ENCODE measurements at places on chromosomes 13 and 19.

DNA sequence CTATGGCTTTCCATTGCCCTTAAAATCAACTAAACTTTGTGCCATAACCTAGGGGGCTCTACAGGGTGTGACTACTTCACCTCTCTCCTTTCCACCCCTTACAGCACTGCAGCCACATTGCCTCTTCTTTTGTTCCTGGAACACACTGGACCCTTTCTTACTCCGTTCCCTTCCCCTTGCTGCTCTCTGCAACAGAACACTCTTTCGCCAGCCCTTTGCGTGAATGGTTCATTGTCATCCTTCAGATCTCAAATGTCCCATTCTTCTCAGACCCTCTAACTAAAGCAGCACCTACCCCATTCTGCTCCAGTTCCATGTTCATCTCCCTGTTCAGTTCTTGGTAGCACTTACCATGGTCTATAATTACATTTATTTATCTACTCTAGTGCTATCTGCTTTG is 208.3 kb downstream of the OXGR1 start:
- no peak for DNase-seq

DNA sequence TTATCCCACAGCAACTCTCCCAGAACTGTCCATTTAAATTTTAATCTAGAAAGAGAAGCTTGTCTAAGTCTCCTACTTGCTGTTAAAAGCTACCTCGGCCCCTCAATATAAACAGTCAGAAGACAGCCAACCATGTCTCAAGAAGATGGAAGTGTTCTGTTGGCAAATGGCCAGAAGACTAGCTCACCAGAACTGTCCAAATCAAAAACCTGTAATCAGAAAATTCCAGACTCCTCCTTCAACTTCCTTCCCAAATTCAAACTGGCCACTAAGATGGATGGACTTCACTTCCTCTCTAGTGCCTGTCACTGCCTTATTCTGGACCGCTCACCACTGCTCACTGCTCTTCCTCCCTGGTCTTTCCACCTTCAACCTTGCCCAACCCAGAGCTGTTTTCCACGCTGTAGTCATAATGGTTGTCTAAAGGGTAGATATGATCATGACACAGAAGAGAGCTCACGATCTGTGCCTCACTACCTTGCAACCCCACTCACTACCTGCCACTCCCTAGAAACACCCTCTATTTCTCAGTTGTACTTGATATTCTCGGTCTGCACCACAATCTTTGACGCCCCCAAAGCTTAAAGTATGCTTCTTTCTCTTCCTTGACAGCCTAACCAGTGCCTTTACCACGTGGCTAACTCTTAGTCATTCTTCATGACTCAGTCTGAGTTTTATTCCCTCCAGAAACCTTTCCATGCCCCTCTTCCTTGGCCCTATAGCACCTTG is 9.2 kb downstream of the FGF14 start:
- DNase-seq: no peak

GRCh38 chr13:33537026-33537425 is 251.5 kb upstream of the STARD13 start:
- DNase-seq: no peak

DNA sequence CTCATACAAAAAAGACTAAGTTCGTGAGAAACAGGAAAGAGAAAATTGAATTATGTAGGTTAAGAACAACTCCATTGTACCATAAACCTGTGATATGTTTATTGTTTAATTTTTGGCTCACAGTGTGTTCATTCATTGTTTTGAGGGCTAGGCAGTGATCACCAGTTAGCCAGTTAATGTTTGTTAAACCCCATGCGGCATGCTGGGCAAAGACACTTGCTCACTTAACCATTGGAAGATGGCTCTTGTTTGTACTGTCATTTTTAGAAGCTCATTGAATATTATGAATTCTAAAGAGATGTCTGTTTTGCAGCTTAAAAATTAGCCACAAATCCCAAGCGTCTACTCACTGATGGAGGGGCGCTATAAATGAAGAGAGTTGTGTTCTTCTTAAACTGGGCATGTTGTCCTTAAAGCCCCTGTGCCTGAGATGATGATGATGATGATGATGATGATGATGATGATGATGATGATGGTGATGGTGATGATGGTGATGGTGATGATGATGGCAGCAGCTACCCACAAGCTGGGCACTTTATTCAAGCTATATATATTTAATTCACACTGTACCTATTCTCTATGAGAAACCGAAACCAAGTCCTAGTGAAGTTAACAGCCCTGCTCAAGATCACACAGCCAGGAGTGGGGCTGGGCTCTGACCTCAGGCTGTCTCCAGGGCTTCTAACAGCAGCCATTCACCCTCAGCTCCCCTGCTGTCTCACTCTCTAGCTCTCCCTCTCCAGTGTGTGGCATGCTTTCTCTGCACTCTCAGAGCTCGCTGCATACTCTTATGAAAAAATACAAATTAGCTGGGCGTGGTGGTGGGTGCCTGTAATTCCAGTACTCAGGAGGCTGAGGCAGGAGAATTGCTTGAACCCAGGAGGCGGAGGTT is 169.1 kb downstream of the SHISA2 start:
- no peak for DNase-seq

- no peak for DNase-seq
These were observed 11.5 kb upstream of the KANK2 start for GRCh38 chr19:11208561-11209471.

DNA sequence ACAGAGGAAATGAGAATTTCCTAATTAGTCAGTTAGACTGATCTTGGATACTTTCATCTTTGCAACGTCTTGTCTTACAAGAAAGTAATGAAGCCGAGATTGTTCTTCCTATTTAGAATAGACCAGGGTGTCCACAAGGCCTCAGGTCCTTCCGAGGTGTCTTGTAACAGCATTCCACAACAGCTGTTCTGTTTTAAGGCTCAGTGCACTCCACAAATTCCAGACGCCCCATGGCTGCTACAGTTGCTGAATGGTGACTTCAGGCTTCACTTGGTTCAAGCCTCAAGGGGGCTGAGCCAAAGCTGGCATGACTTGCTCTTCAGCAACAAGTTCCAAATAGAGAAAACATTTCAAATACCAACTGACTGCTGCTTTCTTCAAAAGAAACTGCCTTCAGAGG is 143.4 kb downstream of the SHISA2 start:
- DNase-seq: no peak

DNA sequence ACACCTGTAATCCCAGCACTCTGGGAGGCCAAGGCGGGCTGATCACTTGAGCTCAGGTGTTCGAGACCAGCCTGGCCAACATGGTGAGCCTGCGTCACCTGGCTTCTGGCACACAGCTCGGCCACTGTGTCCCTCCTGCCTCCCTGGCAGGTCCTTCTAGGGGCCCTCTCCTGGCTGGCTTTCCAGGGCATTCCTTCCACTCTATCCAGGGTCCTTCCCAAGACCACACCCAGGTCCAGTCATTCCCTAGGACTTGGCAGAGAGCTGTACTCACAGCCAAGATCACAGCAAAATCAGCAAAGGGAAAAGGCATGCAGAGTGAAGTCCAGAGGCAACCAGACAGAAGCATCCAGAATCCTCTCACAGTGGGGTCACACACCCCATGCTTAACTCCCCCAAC is 9.7 kb upstream of the HSH2D start:
- no peak for DNase-seq

- no peak for DNase-seq
These were observed 46.9 kb upstream of the SLITRK1 start for GRCh38 chr13:83929157-83929556.

GRCh38 chr13:44549476-44549875 is 26.7 kb downstream of the TSC22D1 start:
- DNase-seq: no peak

GRCh38 chr19:6233056-6233826 is 46.5 kb downstream of the MLLT1 start:
- DNase-seq: no peak

DNA sequence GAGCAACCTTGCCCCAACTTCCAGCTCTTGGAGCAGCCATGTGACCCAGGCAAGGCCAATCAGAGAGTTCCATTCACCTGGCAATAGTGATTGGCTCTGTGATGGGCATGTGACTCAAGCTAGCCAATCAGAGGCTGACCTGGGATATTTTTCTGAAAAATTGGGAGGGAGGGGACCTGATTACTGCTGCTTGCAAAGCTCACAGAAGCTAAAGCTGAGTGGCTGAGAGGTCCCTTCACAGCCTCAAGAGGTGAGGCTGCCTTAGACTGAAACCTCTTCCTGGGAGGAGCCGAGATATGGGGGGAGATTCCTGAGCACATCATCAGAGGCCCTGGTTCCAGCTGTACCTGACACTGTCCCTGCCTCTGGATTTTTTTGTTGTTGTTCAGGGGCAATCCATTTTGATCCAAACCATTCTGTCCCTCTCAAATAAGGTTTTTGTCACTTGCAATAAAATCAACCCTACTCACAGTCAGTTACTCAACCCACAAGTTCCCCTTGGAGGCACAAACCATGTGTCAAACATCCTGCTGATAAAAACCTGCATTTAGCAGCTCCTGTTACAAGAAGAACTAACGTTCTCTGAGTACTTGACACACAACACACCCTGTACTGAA is 4.8 kb downstream of the CIB3 start:
- DNase-seq: no peak

GRCh38 chr13:69423844-69424243 is 683.8 kb upstream of the ATXN8OS start:
- no peak for DNase-seq

- no peak for DNase-seq
These were observed 96.8 kb upstream of the KLF12 start for GRCh38 chr13:74230984-74231501.

GRCh38 chr13:94617389-94618000 is 15.8 kb downstream of the GPR180 start:
- DNase-seq: no peak

DNA sequence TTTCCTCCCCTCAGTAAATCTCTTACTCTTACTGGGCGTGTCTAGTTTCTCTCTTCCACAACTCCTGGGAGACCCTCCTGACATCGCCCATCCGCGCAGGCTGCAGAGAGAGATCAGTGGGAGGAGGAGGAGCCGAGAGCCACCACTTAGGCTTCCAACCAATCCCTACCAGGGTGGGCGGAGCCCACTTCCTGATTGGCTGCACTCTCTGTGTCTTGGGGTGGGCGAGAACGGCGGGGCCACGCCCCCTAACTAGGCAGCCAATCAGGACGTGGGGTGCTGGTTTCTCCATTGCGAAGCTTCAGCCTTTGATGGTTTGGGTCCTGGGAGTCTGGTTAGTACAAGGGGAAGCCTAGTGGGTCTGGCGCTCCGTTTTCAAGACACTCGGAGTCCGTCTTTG is at the start of gene PMIS2:
TSS of gene PMIS2 (plus strand) at position 326 of the 400 bp plus-strand sequence. CDS start 87 bp downstream, outside the sequence.
- DNase-seq: no peak

- DNase-seq: no peak
These were observed 79.5 kb upstream of the SERP2 start for GRCh38 chr13:44293908-44294735.

GRCh38 chr13:110108348-110109139 is 198.4 kb downstream of the COL4A1 start:
- DNase-seq: no peak

GRCh38 chr13:110138010-110138699 is 168.8 kb downstream of the COL4A1 start:
- DNase-seq: peak; percentile 36

DNA sequence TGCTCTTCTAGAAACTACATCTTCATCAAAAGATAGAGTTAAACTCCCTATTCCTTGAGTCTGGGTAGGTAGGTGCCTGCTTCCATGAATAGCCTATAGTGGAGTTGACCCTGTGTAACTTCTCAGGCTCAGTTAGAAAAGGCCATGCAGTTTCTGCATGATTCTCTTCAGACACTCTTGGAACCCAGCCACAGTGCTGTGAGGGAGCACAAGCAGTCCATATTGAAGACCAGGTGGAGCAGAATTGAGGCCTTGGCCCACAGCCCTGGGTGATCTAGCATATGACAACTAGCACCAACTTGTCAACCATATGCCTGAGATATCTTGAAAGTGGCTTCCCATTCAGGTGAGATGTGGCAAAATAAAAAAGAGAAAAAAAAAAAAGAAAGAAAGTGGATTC is 10.3 kb upstream of the PAN3 start:
- no peak for DNase-seq

- no peak for DNase-seq
These were observed 138.7 kb downstream of the KDM4B start for GRCh38 chr19:5107432-5108122.

GRCh38 chr19:41799444-41800000 is 3.1 kb downstream of the CEACAM3 start:
- no peak for DNase-seq

DNA sequence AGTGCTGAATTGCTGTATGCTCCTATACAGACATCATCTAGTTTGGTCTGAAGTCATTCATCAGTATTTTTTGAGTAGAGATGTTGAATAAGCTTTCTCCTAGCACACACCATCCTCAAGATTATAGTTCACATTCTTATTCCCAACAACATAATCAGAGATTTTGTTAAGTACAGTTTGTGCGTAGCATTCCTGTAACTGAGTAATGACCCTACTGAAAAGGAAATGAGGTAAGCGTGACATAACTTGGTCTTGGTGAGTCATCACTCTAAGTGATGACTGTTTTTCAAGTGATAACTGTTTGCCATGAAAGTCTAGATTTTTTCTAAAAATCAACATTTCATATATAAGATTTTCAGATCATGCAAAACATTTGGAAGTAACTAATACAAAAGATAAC is 18.5 kb upstream of the FAM216B start:
- DNase-seq: no peak

DNA sequence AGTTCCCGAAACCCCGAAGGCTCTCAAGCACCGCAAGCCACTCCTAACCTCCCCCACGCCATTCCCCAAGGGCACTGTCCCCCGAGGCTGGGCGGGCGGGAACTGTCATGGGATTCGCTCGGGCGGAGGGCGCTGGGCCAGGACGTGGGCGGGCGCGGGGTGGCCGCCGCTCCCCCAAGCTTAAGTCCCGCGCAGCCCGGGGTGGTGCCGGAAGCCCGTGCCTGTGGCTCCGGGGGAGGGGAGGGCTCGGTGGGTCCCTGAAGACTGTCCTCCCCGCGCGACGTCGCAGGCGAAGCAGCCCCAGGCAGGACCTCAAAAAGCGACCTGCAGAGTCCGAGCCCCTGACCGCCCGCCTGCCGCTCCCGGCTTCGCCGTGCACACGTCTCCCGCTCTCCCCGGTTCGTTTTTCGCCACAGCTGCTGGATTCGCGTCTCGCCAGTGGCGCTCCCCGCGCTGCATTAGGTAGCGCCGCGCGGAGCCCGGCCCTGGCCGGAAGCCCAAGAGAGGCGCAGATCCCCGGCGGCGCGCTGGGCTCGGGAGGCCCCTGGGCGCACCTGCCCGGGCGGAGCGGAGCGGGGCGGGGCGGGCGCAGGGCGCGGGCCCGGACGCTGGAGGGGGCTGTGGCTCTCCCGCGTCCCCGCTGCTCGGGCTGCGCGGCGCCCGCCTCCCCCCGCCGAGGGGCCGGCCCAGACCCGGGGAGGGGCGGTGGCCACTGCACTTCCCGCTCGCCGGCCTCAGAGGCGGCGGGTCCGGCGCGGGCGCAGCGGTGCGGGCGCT is at the start of gene FARP1:
TSS of gene FARP1 (plus strand) at position 715 of the 777 bp plus-strand sequence. CDS start 70,149 bp downstream, outside the sequence.
- no peak for DNase-seq

DNA sequence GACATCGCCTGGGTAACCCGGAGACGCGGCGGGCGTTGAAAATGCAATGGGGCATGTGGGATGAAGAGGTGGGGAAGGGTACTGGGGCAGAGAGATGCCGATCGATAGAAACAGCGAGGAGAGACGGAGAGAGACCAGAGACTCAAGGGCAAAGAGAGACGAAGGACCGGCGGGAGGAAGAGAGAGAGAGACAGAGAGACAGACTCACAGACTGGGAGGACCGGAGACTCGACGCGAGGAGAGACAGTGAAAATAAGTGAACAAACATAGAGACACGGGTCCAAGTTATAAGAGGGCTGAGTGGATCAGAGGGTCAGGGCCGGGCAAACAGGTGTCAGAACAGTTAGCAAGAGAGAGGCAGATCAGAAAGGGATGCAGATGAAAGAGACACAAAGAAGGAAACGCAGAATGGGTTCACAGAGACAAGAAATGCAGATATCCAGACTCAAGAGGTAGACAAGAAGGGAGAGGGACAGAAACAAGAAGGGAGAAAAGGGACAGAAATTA is 576 bp upstream of the MZF1 start:
- DNase-seq: no peak

All from GM12878 (cell line).